ENCODE measurements at places on chromosomes 2 and 18. TPM values are rescaled to one million over a fixed set of nuclear protein-coding genes. Genes with fewer than 3 reads are reported as not detected.

- no peak for DNase-seq
Measured at GRCh38 chr18:46167971-46168370, 63.8 kb downstream of the HAUS1 start.

GRCh38 chr2:151347906-151348305, 9.5 kb upstream of the TNFAIP6 start:
- DNase-seq = no peak

GRCh38 chr2:76268902-76269620, 558.3 kb upstream of the GCFC2 start:
- DNase-seq = no peak

DNA sequence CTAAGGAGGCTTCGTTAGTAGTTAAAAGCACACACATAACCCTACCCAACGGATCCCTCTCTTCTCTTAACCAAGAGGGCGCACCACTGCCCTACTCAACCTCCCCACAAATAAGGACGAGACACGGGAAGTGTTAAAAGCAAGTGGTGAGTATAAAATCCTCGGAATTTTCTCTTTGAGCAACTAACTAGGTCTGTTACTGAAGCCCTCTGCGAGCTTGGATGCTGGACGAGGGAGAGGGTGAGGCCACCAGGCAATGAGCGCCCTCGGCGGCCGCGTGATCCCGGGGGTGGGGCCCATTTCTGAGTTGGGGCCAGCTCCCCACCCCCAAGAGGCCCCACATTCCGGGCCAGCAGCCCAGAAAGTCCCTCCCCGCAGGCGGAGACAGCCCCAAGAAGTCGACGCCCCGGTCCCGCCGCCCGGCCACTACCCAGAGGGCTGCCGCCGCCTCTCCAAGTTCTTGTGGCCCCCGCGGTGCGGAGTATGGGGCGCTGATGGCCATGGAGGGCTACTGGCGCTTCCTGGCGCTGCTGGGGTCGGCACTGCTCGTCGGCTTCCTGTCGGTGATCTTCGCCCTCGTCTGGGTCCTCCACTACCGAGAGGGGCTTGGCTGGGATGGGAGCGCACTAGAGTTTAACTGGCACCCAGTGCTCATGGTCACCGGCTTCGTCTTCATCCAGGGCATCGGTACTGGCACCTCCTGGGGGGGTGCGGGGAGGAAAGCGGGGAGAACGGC, at the start of gene CYBRD1:
Gene CYBRD1 (plus strand): TSS at position 423 of the 736 bp plus-strand sequence. CDS start 72 bp downstream, at position 495.
- peak; percentile 91 for DNase-seq

- no peak for DNase-seq
Measured at GRCh38 chr2:194289712-194290346, 1367.2 kb upstream of the SLC39A10 start.

The RUFY4 gene
- total RNA-seq = not detected

DNA sequence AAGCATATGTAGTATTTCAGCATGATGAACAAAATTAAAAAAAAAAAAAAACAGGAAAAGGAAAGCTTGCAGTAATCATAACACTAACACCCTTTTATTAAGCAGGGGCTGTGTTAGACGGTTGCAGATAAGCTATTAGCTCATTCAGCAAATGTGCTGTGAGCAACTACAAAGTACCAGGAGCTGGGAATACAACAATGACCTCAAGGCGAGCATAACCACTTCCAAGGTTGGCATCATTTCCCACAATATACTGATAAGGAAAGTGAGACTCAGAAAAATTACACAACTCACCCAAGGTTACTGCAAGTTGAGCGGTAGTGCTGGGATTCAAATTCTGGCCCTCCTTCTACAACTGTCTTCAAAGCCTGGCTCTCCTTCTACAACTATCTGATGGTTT, 38.2 kb upstream of the ACTR3 start:
- no peak for DNase-seq

- no peak for DNase-seq
Measured at GRCh38 chr18:6921571-6921970, 192.1 kb downstream of the ARHGAP28 start.

- DNase-seq = no peak
Measured at GRCh38 chr2:54839461-54840255, 116.2 kb downstream of the EML6 start.

DNA sequence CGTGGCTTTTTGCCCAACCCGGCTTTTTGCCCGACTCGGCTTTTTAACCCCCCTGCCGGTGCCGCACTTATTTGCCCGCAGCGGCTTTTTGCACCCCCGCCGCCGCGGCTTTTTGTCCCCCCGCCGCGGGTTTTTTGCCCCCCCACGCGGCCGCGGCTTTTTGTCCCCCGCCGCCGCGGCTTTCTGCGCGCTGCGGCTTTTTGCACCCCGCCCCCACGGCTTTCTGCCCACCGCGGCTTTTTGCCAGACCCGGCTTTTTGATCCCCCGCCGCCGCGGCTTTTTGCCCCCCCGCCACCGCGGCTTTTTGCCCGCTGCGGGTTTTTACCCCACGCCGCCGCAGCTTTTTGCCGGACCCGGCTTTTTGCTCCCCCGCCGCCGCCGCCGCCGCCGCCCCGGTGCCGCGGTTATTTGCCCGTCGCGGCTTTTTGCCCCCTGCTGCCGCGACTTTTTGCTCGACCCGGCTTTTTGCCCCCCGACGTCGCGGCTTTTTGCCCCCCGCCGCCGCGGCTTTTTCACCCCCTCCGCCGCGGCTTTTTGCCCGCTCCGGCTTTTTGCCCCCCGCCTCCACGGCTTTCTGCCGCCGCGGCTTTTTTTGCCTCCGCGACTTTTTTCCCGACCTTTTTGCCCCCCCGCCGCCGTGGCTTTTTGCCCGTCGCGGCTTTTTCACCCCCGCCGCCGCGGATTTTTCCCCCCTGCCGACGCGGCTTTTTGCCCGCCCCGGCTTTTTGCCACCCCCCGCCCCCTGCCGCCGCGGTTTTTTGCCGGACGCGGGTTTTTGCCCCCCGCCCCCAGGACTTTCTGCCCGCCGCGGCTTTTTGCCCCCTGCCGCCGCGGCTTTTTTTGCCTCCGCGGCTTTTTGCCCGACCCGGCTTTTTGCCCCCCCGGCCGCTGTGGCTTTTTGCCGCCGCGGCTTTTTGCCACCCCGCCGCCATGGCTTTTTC, 2786.5 kb downstream of the RPIA start:
- DNase-seq = peak; percentile 43

- DNase-seq = no peak
Measured at GRCh38 chr2:104045071-104045470, 808.8 kb upstream of the POU3F3 start.

- no peak for DNase-seq
Measured at GRCh38 chr18:79334496-79335233, 61.1 kb upstream of the NFATC1 start.

GRCh38 chr2:7121851-7122250, 204.6 kb downstream of the RNF144A start:
- no peak for DNase-seq

The OSBPL6 gene
- 6.4 TPM for total RNA-seq

GRCh38 chr18:54783139-54783538, 45.1 kb upstream of the RAB27B start:
- no peak for DNase-seq

- no peak for DNase-seq
Measured at GRCh38 chr2:191907091-191907490, 60.2 kb upstream of the CAVIN2 start.

The GAREM1 gene
- total RNA-seq = 13.2 TPM

DNA sequence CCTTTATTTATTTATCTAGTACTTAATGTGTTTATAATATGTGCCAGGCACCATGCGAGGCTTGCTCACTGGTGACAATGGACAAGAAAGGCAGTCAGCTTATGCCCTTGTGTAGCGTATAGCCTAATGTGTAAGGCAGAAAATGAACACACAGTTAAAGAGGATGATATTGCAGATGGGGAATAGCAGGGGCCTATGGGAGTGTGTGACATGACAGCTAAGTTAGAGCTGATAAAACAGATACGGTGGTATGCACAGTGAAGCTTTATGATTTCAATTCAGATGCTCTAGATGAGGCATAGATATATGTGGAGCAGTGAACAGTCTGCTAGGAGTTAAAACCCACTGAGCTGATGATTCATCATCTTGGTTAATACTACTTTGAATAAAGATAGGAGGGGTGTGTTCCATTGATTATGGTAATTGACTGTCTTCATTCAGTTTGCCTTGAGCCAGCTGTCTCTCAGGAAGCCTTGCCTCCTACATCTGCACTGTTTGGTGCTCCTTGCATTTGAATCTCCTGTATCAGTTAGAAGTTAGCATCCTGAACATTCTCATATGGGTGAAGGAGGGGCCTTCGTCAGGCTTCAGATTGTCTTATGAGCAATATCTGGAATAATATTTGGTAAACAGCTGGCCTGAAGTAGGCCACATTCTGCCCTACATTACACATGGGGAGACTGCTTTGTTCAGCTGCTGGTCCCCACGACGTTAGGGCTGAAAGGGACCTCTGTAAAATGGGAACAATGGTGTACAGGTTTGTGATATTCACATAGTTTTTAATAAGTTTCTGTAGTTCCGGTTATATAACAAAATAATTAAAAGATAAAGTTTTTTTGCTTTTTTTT, 13.2 kb downstream of the MAP4K4 start:
- DNase-seq = no peak

The ALPG gene
- total RNA-seq = not detected

DNA sequence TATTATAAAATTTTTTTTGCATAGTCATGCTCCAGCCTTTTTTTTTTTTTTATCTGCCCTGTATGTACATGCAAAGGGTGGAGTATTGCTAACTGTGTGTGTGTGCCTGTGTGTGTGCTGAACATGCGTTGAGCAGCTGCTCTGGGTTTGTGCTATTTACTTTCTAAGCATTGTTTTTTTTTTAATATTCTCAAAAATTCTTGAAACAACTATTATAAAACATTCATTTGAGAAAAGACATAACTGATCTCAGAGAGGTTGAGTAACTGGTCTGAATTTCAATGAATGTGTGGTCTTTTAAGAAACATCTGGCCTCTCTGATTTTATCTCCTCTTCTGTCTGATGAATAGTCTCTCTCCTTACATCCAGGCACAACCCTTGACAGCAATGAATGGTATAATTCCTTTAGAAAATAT, 366.0 kb upstream of the SLC14A2 start:
- DNase-seq = no peak

The HOXD9 gene
- not detected for total RNA-seq

The D2HGDH gene
- 16.1 TPM for total RNA-seq

- DNase-seq = no peak
Measured at GRCh38 chr2:78940998-78941397, 84.5 kb upstream of the REG3G start.

GRCh38 chr2:1224901-1225300, 188.4 kb upstream of the TPO start:
- DNase-seq = no peak

DNA sequence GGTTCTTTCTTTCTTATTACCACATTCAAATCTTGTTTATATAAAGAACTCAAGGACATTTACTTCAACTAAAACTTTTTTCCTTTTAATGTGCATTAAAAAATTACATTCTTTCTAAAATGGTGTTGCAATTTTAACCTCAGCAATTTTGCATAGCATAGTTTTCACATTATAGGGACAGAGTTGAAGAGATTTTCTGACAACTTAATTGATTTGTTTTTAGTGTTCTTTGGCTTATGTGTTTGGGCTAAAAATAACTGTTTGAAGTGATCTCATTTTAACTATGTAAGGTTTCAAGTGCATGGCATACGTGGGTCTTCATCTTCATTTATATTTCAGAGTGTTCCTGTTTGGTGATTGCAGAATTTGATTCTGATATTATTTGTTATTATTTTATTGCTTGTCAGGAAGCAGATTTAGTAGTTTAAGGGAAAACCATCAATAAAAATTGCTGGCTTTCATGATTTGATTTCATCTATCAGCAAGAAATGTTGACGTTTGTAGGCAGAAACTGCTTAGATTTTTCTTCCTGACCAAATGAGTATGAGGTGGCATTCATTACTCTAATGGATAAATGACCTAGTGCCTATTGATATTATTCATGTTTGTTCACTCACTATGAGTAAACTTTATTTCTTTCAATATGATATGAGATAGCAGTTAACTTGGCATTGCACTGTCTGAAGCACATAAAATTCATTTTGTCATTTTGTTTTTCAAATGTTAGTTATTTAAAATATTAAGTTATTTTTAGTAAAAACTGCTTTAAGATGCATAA, 398.4 kb downstream of the NUP35 start:
- DNase-seq = no peak

The CIB4 gene
- not detected for total RNA-seq

DNA sequence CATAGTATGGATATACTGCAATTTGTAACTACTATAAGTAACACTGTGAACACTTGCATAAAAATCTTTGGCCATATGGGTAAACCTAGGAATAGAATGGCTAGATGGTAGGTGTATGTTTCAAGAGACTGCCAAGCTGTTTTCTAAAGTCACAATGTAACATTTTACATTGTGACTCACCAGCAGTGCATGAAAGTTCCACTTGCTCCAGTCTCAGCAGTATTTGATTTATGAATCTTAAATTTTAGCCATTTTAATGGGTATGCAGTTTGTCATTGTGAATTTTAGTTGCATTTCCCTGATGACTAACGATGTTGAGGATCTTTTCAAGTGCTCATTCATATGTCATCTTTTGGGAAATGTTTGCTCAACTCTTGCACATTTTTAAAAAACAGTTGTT, 86.1 kb downstream of the FARSB start:
- no peak for DNase-seq

GRCh38 chr18:35692866-35693265, 111.3 kb downstream of the GALNT1 start:
- no peak for DNase-seq

DNA sequence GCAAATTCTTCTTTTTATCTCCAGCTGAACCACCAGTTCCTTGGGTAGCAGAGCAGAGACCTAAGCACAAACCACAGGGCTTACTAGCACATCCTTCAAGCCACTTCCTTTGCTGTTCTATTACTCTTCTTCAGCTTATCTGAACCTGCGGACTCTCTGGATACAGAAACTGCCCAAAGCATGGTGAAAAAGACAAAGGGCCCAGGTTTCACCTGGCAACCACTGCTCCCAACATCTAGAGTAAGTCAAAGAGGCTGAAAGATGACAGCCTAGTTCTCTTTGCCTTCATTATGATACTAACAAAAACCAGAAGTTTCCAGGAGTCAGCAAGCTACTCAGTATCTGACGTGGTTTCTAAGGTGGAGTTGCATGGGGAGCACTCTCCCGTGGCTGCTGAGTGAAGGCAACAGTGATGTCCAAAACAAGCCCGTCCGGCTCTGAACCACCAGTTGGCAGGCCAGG, 43.4 kb downstream of the KANSL3 start:
- no peak for DNase-seq

The LAMA1 gene
- total RNA-seq = not detected

DNA sequence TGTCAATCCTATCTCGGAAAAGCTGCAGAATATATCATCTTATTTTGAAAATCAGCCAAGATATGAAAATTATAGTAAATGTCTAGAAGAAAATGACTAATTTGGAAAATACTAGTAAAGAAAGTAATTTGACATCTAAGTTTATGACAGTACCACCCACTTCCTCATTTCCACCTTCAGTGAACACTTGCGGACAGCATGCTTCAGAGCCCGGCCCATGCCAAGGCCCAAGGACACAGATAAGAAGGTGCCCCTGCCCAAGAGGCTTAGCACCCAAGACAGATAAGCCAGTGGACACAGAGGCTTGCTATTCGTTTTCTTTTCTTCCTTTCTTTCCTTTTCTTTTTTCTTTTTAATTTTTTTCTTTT, 4.8 kb upstream of the KCNG2 start:
- no peak for DNase-seq

Measured in right cardiac atrium (tissue), 5 donors.